ENCODE measurements at places on chromosomes 3 and 15. TPM values are rescaled to one million over a fixed set of nuclear protein-coding genes. Genes with fewer than 3 reads are reported as not detected.

Gene CHDH
- total RNA-seq, result 12.1 TPM

Gene GPR62
- total RNA-seq, result not detected

Gene ZNF80
- 1.00 TPM for total RNA-seq

Gene NR2E3
- not detected for total RNA-seq

Gene OCA2
- not detected for total RNA-seq

Gene PIGB
- total RNA-seq, result 23.4 TPM

Gene RTP4
- 12.9 TPM for total RNA-seq

Gene MOBP
- total RNA-seq, result not detected

Gene CMTM8
- 5.4 TPM for total RNA-seq

Gene GLDN
- total RNA-seq, result not detected

Gene LIPH
- not detected for total RNA-seq

Gene KNG1
- total RNA-seq, result not detected

Gene EPHA3
- not detected for total RNA-seq

Gene THBS1
- 0.59 TPM for total RNA-seq

Gene WNT5A
- not detected for total RNA-seq

Gene ZNF106
- total RNA-seq, result 45.1 TPM

Gene SLC6A20
- total RNA-seq, result not detected

Gene ARL14
- total RNA-seq, result not detected

Gene IQCF5
- not detected for total RNA-seq

Gene SAMD7
- total RNA-seq, result not detected

Gene GOLGA8J
- total RNA-seq, result not detected

Gene ZNF592
- total RNA-seq, result 44.0 TPM

Gene REC114
- not detected for total RNA-seq

Gene LRRC49
- not detected for total RNA-seq

Gene TMEM207
- total RNA-seq, result not detected

Gene PRICKLE2
- not detected for total RNA-seq

Gene ANKRD63
- not detected for total RNA-seq

Gene DUOXA1
- total RNA-seq, result not detected

Gene PIGBOS1
- 10.3 TPM for total RNA-seq

Gene SLC2A2
- total RNA-seq, result not detected

Gene LINGO1
- not detected for total RNA-seq

Measured in T-helper 2 cell treated with Interferon-gamma antibody and Interleukin-4, amounts not matched to agents 100 ng/mL and 5 ng/mL, for 36 hours (primary cell).